ENCODE measurements at places on chromosomes 13 and 19. TPM values are rescaled to one million over a fixed set of nuclear protein-coding genes. Genes with fewer than 3 reads are reported as not detected.

DNA sequence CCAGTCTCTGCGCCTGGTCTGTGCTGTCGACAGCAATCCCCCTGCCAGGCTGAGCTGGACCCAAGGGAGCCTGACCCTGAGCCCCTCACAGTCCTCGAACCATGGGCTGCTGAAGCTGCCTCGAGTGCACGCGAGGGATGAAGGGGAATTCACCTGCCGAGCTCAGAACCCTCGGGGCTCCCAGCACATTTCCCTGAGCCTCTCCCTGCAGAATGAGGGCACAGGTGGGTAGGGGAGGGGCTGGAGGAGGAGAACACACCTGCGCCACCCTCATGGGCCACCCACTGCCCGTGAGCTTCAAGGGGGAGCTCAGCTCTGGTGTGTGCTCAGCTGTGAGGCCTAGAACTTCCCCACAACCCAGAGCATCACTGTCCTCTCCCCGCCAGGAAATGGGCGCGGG lies 38.6 kb upstream of the CD33 start:
- no peak for DNase-seq

DNA sequence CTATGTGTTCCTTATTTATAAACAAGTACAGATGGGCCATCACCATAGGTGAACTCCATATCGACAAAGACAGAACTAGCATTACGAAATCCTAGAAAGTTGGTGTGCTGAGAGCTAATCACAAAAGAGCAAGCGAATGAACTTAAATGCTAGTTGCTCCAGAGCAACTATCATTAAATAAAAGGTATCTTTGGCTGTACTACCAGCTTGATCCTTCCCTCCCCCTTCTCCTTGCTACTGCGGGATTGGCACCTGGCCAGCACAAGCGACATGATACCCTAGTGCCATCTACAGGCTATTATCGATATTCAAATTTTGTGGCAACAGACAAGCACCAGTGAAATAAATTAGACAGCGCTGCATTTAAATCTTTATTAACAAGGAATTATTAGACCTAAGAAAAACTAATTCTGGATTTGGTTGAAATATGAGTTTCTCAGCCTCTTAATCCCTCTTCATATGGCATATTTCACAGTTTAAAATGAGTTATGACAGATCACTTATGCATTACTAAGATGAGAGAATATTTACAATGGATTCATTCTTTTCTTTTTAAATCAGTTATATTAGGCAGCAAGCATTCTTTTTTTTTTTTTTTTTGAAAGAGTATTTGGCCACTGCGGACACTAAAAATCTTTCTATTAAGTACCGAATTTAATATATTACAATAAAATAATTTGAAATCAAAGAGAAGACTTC lies 5.8 kb downstream of the PCDH9 start:
- DNase-seq = peak; percentile 82

- DNase-seq = no peak
Observed at GRCh38 chr13:41354416-41354815, 43.3 kb downstream of the NAA16 start.

DNA sequence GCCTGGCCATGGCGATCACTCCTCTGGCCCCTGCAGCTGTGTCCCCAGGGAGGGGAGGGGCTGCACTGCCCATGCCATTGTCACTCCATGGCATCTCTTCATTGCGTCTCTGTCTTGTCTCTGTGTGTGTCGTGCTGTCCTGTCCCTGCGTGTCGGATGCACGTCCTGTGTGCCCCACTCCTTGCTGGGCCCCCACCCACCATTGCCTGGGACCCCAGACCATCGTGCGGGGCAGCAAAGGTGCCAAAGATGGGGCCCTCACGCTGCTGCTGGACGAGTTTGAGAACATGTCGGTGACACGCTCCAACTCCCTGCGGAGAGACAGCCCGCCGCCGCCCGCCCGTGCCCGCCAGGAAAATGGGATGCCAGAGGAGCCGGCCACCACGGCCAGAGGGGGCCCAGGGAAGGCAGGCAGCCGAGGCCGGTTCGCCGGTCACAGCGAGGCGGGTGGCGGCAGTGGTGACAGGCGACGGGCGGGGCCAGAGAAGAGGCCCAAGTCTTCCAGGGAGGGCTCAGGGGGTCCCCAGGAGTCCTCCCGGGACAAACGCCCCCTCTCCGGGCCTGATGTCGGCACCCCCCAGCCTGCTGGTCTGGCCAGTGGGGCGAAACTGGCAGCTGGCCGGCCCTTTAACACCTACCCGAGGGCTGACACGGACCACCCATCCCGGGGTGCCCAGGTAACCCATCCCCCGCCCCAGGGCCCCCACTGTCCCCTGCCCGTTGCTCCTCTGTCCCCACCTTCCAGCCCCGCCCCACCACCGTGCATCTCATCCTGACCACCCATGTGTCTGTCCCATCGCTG lies 23.9 kb upstream of the NCCRP1 start:
- no peak for DNase-seq

The CASP14 gene
- not detected for total RNA-seq

The SRRM5 gene
- total RNA-seq = not detected

The TEX26 gene
- 0.27 TPM for total RNA-seq

The LPAR6 gene
- total RNA-seq = 25.0 TPM

DNA sequence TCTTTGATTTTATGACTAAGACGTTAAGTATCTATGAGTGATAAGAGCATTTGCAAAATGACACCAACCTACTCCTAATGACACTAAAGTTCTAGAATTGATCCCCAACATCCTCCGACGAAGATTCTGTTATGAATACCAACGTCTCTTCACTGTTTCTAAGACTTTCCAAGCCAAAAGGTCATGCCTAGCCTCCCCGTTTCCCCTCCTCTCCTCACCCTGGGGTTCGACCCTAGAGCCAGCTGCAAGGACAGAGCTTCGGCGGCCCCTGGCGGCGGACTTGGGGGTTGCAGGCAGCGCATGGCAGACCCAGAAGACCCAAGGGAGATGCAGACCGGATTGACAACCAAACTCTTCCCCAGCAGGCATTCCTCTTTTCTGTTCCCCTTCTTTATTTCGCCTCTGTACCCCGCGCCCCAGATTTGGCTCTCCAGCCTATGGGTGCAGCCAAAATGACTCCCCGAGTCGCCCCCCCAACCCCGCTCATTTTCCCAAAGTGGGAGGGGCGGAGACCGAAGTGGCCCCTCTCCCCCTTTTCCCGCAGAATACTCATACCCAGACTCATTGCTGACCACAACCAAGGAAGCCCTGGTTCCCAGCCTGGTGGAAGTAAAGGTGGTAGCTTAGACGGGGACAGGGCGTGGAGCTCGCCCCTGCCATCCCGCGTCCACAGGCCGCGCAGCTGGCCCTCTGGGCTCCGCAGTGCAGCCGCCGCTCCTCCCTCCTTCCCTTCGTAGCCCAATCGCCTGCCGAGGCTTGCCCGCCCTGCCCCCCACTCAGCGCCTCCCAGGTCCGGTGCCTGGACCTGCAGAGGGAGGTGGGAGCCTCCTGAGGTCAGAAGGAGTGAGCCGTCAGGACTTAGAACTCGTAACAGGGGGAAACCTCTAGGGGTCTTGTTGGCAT lies 4.1 kb upstream of the EML2 start:
- peak; percentile 81 for DNase-seq

The ZNF577 gene
- 22.1 TPM for total RNA-seq

The SMIM44 gene
- not detected for total RNA-seq

The IRS2 gene
- 19.8 TPM for total RNA-seq

The KLK3 gene
- total RNA-seq = not detected

DNA sequence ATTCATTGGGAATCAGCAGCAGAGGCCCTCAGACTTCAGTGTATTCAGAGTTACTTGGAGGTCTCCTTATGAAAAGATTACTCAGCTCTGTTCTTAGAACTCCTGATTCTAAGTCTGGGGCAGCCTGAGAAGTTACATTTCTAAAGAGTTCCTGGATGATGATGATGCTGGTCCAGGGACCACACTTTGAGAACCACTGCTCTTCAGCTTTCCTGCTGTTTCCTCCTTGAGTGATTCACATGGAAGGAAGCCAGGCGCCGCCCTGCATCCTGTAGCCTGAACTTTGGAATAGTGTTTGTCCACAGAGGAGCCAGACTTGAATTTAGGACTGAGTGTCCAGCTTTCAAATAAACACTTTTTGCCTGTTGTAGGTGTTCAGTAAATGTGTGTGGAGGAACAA lies 2.9 kb downstream of the CEBPG start:
- peak; percentile 63 for DNase-seq

The IGFL4 gene
- not detected for total RNA-seq

The SHISA7 gene
- total RNA-seq = not detected

- DNase-seq = no peak
Observed at GRCh38 chr19:9171393-9171991, 7.3 kb upstream of the OR7D2 start.

Data from thyroid gland (tissue), 4 donors.